GM12864 (cell line): ENCODE measurements at places on chromosomes 13 and 19.

- peak; percentile 84 for DNase-seq
Measured at GRCh38 chr19:9785367-9786331, 17.1 kb upstream of the ZNF846 start.

- no peak for DNase-seq
Measured at GRCh38 chr13:107251341-107251740, 683.4 kb upstream of the ARGLU1 start.

DNA sequence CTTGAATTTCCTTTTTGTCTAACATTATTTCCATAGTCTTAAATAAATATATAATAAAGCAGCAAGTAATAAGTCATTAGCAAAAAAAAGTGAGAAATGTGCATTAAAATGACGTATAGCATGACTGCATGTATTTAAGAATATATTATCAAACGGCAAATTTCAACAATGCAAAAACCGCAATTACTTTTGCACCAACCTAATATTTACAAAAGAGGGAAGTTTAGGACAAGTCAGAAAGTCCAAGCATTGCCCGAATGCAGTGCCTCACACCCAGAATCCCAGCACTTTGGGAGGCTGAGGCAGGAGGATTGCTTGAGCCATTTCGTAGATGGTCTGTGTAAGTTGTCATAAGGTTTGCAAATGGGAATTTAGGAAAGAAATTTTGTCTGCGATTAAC, 10.2 kb upstream of the NAXD start:
- no peak for DNase-seq

GRCh38 chr13:106291006-106291405, 244.5 kb downstream of the EFNB2 start:
- DNase-seq = no peak

GRCh38 chr13:68026077-68026476, 795.9 kb upstream of the PCDH9 start:
- no peak for DNase-seq

DNA sequence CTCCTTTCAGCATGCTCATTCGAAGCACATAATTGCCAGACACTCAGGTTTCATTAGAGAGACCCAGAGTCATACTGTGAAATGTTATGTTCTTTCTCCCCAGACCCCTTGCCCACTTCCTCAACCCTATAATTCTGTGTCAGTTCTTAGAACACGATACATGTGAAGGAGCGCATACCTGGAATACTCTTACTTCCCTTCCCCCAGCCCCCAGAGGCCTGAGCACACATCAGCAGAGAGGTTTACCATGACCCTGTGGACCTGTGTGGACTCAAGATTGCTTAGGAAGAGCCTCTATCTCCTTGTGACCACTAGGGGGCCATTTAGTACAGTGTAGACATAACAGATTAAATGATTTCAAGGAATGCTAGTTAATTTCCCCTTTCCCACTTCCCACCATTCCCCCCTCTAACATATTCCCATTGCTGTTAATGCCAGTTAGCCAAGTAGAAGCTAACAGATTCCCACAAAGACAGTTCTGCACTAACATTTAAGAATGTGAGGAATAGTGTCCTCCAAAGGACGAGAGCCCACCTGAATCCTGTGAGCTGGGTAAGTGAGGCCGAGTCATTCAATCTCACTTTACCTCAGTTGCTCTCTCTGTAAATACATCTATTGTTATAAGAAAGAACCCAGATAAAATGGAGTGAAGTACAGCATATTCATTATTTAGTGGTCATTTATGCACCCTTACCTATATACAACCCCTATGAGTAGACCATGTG, 154.2 kb upstream of the MAB21L1 start:
- DNase-seq = no peak

DNA sequence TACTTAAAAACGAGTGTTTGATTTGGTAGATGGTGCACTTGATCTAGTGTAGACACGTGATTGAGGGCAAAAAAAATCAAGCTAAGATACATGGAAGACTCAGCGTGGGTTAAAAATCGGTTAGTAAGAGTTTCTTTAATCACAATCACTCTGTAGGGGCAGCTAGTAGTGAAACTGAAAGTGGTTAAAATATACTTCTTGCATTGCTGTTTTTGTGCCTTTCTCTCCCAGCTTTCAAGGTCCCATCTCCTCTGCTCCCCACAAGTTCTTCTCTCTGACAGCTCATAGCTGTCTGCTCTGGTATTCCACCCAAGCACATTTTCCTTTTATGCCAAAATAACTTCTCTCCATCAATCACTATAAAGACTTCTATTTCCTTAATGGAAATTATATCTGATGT, 1089.7 kb downstream of the EFNB2 start:
- DNase-seq = no peak
